CD4-positive, alpha-beta T cell treated with Interleukin-10 for 1 hour (primary cell): ENCODE measurements at places on chromosomes 5 and 9.

GRCh38 chr9:34398875-34399274, 22.2 kb upstream of the MYORG start:
- no peak for DNase-seq

- DNase-seq, result no peak
Measured at GRCh38 chr9:109113892-109114609, 5.7 kb downstream of the TMEM245 start.

DNA sequence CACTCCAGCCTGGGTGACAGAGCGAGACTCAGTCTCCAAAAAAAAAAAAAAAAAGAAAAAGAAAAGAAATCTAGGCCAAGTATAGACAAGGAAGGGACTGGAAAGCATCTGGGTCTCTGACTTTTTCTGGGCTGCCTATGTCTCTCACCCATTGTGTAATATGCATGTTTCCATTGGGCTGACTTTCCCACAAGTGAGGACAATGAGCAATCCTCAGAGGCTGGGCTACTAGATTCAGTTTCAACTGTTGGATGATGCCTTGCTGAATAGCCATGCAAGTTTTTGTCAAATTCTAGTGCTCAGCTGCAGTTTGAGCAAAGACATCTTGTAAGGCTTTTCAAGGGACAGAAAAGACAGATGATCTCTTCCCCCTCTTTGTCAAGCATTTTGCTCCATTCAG, 82.1 kb downstream of the PHAX start:
- DNase-seq, result no peak

DNA sequence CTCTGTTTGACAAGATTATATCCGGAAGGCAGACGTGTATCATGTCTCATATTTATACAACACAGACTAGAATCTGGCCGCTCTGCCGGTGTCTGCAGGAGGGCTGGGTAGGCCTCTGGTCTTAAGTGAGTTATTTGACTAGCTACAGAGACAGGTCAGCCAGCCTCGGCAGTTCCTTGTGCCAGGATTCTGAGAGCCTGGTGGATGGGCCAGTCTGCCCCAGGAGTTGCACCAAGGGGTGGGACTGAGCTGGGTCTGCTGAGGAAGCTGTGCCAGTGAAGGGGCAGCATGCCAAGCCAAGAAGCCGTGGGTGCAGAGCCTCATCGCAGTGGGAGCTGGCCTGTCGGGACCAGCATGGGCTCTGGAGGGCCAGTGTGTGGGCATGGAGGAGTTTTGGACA, 7.1 kb downstream of the SNX18 start:
- DNase-seq, result no peak

GRCh38 chr5:159051421-159052282, 48.1 kb downstream of the EBF1 start:
- peak; percentile 3 for DNase-seq

DNA sequence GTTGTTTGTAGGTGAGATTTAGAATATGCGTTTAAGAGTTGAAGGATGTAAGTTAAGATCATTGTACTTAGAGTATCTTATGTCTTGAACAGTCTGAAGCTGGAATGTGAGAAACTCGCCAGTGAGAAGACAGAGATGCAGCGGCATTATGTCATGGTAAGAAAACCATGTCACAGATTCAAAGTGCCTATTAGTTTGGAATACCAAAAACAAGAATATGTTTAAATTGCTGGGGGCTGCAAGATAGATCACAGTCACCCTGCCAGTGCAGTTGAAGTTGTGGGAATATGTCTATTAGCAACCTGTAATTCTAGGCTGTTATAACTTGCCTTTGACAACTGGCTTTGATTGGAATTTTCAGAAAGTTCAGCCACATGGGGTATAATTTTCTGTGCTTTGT, 3.0 kb downstream of the TLE4 start:
- DNase-seq, result no peak
